Endothelial cell of umbilical vein (primary cell): ENCODE measurements at places on chromosomes 12 and 14. TPM values are rescaled to one million over a fixed set of nuclear protein-coding genes. Genes with fewer than 3 reads are reported as not detected.
A peak's percentile ranks its signal among the peaks of the same experiment; 100 is the strongest.

IQSEC3 gene
- not detected in 2 replicates for total RNA-seq

FOXN4 gene
- not detected in 2 replicates for total RNA-seq

NOVA1 gene
- 3.3 and 8.2 TPM in 2 replicates for total RNA-seq

SPATA7 gene
- 8.4 and 9.7 TPM in 2 replicates for total RNA-seq

NDRG2 gene
- total RNA-seq: not detected in 2 replicates

KCNJ8 gene
- not detected in 2 replicates for total RNA-seq

SLC6A15 gene
- 0.24 and 1.1 TPM in 2 replicates for total RNA-seq

NXPH4 gene
- not detected in 2 replicates for total RNA-seq

PLEKHH1 gene
- 0.35 and 0.71 TPM in 2 replicates for total RNA-seq

NUBPL gene
- total RNA-seq: 8.2 and 12.3 TPM in 2 replicates

GRCh38 chr12:88638388-88638787 lies 58.1 kb upstream of the KITLG start:
- peak; percentile 25 for DNase-seq
- peaks cover 16% of the 10 kb centered on the region for H3K4me1 ChIP-seq
- peak overlapping the region; percentile 59 for H3K27ac ChIP-seq
- H3K4me3 ChIP-seq: no peak overlapping the region
- H3K27me3 ChIP-seq: no peaks in the 10 kb centered on the region

DNA sequence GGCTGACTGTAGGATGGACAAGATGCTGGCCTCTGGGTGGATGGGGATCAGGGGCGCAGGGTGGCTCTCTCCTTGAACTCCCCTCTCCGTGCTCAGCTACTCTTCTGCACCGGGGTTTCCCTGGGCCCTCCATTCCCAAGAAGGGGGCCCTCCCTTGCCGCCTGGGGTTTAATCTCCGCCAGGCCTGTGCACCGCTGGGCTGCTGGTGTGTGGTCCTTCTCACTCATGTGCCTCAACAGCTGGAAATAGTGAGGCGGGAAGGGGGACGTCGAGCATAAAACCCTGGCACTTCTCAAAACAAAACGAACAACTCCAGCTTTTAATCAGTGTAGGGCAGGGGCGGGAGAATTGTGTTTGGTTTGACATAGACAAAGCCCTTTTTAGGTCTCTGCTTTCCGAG lies 19.0 kb upstream of the SMOC1 start:
- H3K4me3 ChIP-seq: no peak overlapping the region
- DNase-seq: no peak
- no peaks in the 10 kb centered on the region for H3K36me3 ChIP-seq
- H3K27me3 ChIP-seq: no peaks in the 10 kb centered on the region
- no peaks in the 10 kb centered on the region for H3K4me1 ChIP-seq
- no peak overlapping the region for H3K27ac ChIP-seq

DNA sequence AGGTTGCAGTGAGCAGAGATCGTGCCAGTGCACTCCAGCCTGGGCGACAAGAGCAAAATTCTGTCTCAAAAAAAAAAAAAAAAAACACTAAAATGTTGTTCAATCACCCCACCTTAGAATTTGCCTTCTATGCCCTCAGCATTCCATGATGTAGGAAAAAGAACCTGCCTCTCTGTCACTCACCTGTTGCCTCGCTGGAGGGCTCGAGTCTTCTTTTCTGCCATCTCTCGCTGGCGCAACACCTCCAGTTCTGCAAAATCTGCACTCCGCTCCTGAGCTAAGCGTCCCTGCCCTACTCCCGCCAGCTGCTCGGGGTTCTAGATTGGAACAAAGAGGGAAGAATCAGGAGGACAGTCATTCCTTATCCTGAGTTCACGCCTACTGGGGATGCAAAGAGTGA lies 17.9 kb downstream of the TIMELESS start:
- no peaks in the 10 kb centered on the region for H3K27me3 ChIP-seq
- no peaks in the 10 kb centered on the region for H3K4me1 ChIP-seq
- no peak overlapping the region for H3K4me3 ChIP-seq

DNA sequence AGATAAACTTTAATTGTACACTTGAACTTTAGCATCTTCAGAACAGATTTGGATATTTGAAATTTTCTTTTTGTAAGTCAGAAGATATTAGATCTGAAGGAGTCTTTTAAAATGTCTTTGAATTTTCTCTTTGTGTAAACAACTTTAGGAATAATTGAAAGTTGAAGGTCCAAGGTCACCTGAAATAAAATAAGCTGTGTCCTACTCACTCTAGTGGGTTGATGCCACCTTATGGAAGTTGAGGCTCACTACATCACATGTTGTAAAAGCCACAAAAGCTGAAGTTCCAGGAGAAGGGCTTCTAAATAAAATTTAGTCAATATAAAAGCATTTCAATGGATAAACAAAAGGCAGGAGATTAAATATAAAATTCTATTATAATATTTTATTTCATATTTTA lies 122.0 kb upstream of the ATXN7L3B start:
- DNase-seq: peak; percentile 19
- H3K27ac ChIP-seq: no peak overlapping the region
- no peak overlapping the region for H3K4me3 ChIP-seq
- H3K36me3 ChIP-seq: no peaks in the 10 kb centered on the region
- H3K4me1 ChIP-seq: no peaks in the 10 kb centered on the region

GRCh38 chr14:95185033-95185766 lies 27.9 kb upstream of the DICER1 start:
- peak overlapping the region; percentile 27 for H3K27ac ChIP-seq
- H3K4me1 ChIP-seq: peaks cover 38% of the 10 kb centered on the region
- peak; percentile 63 for DNase-seq
- no peak overlapping the region for H3K4me3 ChIP-seq
- no peaks in the 10 kb centered on the region for H3K36me3 ChIP-seq

DNA sequence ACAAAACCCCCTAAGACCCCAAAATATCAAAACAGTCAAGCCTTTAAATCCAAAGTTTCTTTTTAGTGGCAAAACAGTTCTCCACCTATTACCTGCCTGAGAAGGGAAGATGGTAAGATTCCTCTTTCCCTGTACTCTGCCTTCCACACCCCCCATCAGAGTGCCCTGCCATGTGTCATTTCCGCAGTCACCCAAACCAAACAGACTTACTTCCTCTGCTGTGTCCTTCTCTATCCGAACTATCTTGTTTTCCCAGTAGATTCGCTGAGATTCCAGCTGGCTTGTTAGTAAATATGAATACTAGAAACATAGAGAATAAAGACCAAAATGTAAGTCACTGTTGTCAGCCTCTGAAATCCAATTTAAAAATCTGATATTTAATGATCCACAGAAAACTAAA lies 30.4 kb downstream of the BRAP start:
- no peak for DNase-seq
- H3K4me3 ChIP-seq: no peak overlapping the region
- H3K27ac ChIP-seq: no peak overlapping the region
- H3K4me1 ChIP-seq: peaks cover 4% of the 10 kb centered on the region
- peaks cover 15% of the 10 kb centered on the region for H3K36me3 ChIP-seq

GRCh38 chr12:109553906-109554500 lies 19.3 kb downstream of the MMAB start:
- no peak overlapping the region for H3K4me3 ChIP-seq
- no peaks in the 10 kb centered on the region for H3K4me1 ChIP-seq
- H3K27ac ChIP-seq: no peak overlapping the region
- H3K27me3 ChIP-seq: no peaks in the 10 kb centered on the region

GRCh38 chr14:95037273-95037672 lies 120.1 kb downstream of the DICER1 start:
- peaks cover 2% of the 10 kb centered on the region for H3K4me1 ChIP-seq
- no peaks in the 10 kb centered on the region for H3K27me3 ChIP-seq
- no peak overlapping the region for H3K4me3 ChIP-seq
- H3K27ac ChIP-seq: no peak overlapping the region
- H3K36me3 ChIP-seq: no peaks in the 10 kb centered on the region
- DNase-seq: no peak

DNA sequence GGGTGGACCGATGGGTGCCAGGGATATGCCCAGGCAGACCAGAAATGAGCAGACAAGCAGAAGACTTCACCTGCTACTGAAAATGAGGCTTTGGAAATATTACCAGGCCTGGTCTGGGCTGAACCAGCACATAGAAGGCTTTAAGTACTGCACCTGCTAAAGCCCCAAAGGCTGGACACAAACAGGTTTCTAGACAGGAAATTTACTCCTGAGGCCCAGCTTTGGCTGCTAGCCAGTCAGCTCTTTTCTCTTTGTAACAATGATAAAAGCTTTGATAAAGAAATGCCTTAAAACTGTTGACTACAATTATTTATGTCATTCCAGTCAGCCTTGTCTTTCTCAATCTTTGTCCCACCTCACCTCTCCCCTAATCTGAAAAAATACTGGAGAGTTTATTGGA lies 228.9 kb upstream of the EGLN3 start:
- no peaks in the 10 kb centered on the region for H3K4me1 ChIP-seq
- no peak for DNase-seq
- H3K4me3 ChIP-seq: no peak overlapping the region
- H3K27ac ChIP-seq: no peak overlapping the region

GRCh38 chr14:55611859-55612258 lies 31.9 kb downstream of the KTN1 start:
- peaks cover 6% of the 10 kb centered on the region for H3K36me3 ChIP-seq
- no peak overlapping the region for H3K27ac ChIP-seq

GRCh38 chr12:26651036-26651435 lies 182.0 kb downstream of the ITPR2 start:
- peaks cover 9% of the 10 kb centered on the region for H3K36me3 ChIP-seq
- H3K27ac ChIP-seq: no peak overlapping the region
- peaks cover 23% of the 10 kb centered on the region for H3K4me1 ChIP-seq
- DNase-seq: no peak
- H3K27me3 ChIP-seq: no peaks in the 10 kb centered on the region

DNA sequence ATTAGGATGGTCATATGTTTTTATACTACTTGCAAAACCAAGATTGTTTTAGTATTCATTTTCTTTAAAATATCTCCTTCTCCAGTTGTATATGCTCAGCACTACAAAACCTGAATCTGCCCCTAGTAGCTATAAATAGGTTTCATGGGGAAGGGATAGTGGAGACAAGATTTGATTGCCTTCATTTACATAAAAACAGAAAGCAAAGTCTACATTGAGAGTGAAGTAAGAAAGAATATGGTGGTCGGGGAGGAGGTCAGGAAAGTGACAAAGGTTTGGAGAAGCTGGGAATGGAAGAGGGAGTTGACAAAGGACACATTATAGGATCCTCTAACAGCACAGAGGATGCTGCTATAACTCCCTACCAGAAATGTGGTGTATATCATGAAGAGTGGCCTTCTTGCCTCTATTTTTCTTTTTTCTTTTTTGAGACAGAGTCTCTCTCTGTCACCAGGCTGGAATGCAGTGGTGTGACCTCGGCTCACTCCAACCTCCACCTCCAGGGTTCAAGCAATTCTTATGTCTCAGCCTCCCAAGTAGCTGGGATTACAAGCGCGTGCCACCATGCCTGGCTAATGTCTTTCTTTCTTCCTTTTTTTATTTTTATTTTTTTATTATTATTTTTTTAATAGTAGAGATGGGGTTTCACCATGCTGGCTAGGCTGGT lies 6.6 kb upstream of the LRP6 start:
- no peaks in the 10 kb centered on the region for H3K36me3 ChIP-seq
- DNase-seq: no peak
- H3K27ac ChIP-seq: no peak overlapping the region
- H3K4me3 ChIP-seq: no peak overlapping the region

- no peak for DNase-seq
- no peaks in the 10 kb centered on the region for H3K27me3 ChIP-seq
- H3K4me3 ChIP-seq: no peak overlapping the region
Observed at GRCh38 chr14:101969481-101969880, 5.1 kb downstream of the DYNC1H1 start.

DNA sequence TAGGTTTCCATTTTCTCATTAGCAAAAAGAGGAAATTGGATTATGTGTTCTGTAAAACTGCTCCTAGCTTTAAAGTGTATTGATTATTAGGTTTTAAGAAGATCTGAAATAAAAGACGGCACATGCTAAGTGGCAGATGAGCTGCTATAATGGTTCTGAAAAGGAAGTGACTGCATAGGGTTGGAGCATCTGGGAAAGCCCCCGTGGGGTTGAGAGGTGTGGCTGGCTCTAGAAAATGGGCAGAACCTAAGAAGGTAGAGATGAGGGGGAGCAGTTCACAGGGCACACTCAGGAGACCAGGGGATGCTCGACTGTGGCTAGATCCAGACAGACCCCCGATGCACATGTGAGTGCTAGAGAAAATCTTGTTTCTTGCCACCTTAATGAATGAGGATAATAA lies 1.9 kb downstream of the IFNG-AS1 start:
- H3K4me3 ChIP-seq: no peak overlapping the region
- H3K27me3 ChIP-seq: no peaks in the 10 kb centered on the region
- no peaks in the 10 kb centered on the region for H3K36me3 ChIP-seq

DNA sequence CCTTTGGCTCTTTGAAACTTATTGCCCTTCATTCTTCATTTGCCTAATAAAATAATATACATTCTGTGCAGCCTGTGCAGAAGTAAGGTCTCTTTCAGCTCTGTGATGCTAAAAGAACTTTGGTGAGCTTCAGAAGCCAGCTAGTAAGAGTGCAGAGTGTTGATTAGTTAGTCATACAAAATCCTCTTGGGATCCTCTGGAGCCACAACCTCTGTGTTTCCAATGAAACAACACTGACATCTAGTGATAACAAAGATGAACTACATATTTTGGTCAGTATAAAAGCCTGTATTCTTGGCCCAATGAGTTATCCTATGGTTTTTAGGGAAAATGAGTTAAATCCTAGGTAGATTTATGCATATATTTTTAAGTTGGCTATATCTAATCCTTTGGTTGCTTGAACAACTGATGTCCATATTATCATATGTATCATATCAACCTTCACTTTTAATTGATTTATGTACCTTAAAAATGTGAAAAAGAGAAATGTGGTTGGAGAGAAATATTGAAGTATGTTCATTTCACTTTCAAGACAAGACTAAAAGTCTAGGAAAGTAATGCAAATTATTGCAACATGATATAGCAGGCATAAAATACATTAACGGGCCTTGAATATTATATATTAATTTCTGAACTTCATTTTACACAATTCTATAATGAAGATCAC lies 158.4 kb downstream of the KLHL28 start:
- H3K4me1 ChIP-seq: no peaks in the 10 kb centered on the region
- H3K4me3 ChIP-seq: no peak overlapping the region
- H3K27me3 ChIP-seq: no peaks in the 10 kb centered on the region
- DNase-seq: peak; percentile 53
- H3K27ac ChIP-seq: no peak overlapping the region
